ENCODE measurements at places on chromosomes 7 and 10.

- DNase-seq, result peak; percentile 39
Observed at GRCh38 chr7:158820656-158821055, 8.7 kb downstream of the ESYT2 start.

DNA sequence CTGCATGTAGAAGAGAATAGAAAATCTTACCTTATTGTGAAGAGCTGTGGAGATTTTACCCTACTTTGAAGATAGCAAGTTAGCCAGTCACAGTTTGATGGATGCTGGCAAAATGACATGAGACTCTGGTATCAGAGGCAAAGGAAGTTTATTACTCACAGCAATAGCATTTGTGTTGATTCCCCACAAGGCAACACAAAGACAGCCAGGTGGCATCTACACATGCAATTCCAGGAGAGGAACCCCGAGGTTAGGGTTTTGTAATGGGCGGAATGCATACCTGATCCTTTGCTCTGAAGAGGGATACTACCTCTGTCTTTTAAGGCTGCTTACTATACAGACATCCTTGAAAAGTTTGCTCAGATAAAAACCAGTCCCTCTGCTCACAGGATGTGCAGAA lies 59.5 kb downstream of the AHR start:
- DNase-seq, result no peak

- DNase-seq, result peak; percentile 13
Observed at GRCh38 chr10:129955601-129956285, 8.3 kb downstream of the EBF3 start.

DNA sequence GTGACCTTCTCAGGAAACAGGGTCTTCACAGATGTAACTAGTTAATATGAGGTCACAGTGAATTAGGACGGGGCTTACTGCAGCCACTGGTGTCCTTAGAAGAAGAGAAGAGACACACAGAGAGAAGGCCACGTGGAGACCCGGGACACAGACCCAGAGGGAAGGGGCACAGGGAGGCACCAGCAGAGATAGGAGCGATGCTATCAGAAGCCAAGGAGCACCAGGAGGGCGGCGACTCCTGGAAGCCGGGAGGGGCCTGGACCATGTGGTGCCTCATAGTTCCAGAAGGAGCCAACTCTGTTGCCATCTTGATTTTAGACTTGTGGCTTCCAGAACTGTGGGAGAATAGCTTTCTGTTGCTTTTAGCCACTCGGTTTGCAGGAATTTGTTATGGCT lies 505.9 kb downstream of the TCERG1L start:
- DNase-seq, result no peak

All from PC-3 (cell line).